Sciatic nerve (tissue), 2 donors: ENCODE measurements at places on chromosomes 5 and 9. TPM values are rescaled to one million over a fixed set of nuclear protein-coding genes. Genes with fewer than 3 reads are reported as not detected.

Gene CNTNAP3B
- total RNA-seq = 20.4 TPM

Gene CFAP90
- total RNA-seq = 0.36 TPM

Gene GPR151
- total RNA-seq = not detected

Gene CDKN2B
- total RNA-seq = 4.0 TPM

Gene SURF6
- 17.3 TPM for total RNA-seq
